SHP77 (cell line): ENCODE measurements at places on chromosomes 6 and 20.
A peak's percentile ranks its signal among the peaks of the same experiment; 100 is the strongest.

GRCh38 chr20:53623454-53624211, 30.0 kb upstream of the ZNF217 start:
- no peak for DNase-seq

GRCh38 chr20:32019156-32019510, 8.9 kb downstream of the CCM2L start:
- DNase-seq, result no peak

DNA sequence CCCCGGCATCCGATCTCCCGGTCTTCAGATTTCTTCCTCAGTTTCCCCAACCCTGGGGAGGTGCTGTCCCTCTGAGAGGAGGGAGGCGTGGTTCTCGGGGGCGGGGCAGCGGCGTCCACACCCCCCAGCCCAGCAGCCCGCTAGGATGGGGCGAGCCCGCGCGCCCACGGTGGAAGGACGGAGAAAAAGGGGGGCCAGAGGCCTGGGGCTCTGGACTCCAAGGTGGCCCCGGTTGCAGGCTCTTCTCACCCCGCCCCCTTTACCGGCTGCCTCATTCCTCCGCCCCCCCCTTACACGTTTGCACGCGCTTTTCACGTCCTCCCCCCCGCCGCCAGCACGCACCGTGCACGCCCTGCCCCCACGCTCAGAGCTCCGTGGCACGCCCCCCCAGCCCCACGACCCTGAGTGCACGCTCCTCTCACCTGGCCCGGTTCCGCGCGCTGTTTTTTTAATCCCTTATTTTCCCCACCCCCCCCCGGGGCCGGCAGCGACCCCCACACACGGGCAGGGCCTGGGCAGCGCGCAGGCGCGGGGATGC, 402 bp downstream of the ZBTB12 start:
- no peak for DNase-seq

DNA sequence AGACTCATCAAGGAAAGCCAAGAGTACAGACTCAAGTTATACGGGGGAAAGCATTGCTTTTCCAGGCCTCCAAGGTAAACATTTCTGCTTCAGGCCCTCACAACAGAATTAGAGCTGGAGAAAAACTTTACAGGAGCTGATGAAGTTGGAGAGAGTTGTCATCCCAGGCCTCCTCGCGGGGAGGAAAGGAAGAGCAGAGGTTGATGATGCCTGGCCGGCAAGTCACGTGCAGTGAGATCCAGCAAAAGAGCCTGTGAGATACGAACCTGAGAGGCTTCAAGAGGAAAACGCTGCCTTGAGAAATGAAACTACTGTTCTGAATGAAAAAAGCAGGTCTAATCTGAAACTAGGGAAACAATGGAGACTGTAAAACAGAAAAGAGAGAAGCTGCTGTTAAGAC, 122.9 kb downstream of the FAM120B start:
- peak; percentile 13 for DNase-seq

- DNase-seq, result no peak
Measured at GRCh38 chr6:32076321-32076809, 32.8 kb downstream of the TNXB start.

DNA sequence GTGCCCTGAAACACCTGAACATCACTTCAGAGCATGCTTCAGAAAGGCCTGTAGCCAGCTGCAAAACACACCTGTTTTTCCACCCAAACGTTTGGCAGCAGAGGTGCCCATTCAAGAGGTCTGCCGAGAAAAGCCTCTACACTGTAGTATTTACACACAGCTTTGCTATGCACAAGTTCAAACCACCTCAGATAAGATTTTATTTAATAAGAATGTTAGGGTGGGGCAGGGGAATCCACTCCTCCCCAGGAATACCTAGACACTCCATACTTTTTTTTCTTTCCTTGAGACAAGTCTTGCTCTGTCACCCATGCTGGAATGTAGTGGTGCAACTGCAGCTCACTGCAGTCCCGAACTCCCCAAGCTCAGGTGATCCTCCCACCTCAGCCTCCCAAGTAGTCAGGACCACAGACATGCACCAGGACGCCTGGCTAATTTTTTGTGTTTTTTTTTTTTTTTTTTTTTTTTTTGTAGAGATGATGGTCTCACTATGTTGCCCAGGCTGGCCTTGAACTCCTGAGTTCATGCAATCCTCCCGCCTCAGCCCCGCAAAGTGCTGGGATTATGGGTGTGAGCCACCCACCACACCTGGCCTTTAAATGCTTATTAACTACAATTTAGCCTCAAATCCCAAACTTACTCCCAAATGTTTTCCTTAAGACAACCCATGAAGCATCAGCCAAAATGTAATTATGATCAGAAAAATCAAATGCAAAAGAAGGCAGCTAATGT, 9.7 kb downstream of the MRPL14 start:
- no peak for DNase-seq

DNA sequence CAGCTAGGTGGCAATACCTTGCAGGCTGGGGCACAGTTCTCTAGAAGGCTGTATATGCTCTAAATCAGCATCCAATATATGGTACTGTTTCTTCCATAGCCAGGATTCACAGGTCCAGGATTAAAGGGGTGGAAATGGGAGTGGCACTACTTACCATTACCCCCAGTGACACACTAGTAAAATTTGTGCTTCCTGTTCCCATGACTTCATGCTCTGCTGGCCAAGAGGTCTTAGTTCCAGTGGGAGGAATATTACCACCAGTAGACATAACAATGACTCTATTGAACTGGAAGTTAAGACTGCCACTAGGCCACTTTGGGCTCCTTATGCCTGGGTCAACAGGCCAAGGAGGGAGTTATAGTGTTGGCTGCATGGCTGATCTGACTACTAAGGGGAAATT, 174.3 kb upstream of the TNFAIP3 start:
- no peak for DNase-seq

DNA sequence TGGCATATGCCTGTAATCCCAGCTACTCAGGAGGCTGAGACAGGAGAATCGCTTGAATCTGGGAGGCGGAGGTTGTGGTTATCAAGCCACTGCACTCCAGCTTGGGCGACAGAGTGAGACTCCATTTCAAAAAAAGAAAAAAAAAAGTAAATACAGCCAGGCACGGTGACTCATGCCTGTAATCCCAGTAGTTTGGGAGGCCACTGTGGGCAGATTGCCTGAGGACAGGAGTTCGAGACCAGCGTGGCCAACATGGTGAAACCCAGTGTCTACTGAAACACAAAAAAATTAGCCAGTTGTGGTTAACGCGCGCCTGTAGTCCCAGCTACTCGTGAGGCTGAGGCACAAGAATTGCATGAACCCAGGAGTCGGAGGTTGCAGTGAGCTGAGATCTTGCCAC, 1.5 kb upstream of the NINL start:
- no peak for DNase-seq

DNA sequence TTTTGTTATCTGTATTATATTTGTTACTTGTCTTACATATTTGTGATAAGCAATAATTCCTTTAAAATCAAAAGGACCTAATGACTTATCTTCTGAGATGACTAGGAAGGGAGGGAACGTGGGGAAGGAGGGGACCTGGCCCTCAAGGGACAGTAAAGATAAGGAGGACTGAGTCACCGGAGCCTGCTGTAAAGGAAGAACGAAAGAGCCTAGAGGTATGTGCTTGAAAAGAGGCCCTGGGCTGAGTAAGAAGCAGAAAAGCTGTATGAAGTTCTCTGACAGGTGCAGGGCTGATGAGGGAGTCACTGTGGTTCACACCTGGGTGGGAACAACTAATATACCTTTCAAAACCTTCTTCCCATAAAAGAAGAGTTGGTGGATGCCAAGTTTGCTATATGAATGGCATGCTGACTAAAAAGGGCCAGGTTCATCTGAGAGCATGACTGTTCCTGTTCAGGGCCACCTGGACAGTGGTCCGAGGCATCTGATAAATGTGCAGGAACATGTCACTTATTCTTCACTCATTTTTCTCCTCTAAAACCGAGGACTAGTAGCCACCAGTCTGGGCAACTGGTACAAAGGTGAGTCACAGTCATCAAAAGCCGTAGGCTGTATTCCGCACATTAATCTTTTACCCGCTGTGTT, 111.3 kb downstream of the TNFAIP3 start:
- no peak for DNase-seq

GRCh38 chr20:62740286-62741141, 31.9 kb downstream of the NTSR1 start:
- no peak for DNase-seq

- DNase-seq, result no peak
Measured at GRCh38 chr6:41777551-41778285, 2.0 kb downstream of the FRS3 start.

DNA sequence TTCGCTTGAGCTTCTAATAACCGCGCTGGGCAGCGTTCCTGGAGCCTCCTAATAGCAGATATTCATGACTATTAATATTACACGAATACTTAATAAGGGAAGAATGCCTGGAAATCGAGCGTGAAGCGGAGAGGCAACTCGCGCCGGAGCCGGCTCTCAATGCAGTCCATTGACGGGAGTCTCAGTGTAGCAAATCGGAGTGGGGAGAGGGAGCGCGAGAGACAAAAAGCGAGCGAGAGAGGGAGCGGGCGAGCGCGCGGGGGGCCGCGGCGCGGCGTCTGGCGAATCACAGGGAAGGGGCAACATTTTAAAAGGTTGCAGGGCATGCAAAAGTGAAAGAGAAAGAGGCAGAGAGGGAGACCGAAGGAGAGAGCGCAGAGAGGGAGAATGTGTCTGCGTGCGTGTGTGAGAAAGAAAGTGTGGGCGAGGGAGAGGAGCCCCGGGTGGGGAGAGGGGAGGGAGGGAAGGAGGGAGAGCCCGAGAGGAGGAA, 2.9 kb downstream of the TFAP2A start:
- DNase-seq, result peak; percentile 64

DNA sequence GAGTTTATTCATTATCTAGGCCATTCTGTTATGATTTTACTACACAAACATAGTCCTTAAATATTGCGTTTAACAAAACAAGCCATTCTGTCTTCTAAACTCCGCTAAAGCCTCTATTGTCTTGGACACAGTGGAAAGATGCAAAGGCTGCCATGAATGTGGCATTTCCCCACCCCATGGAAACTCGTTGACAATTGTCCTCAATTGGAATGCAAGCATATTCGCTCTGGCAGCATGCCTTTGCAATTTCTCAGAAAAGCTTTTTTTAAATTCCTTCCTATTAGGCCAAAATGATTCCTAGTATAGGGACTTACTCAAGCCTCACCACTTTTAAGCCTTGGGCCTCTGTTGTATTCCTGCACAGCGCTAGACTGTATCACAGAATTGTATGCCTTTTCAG, 22.8 kb downstream of the OR2A4 start:
- no peak for DNase-seq
